Gastrocnemius medialis (tissue), 4 donors: ENCODE measurements at places on chromosomes 5 and 9.
A peak's percentile ranks its signal among the peaks of the same experiment; 100 is the strongest.

DNA sequence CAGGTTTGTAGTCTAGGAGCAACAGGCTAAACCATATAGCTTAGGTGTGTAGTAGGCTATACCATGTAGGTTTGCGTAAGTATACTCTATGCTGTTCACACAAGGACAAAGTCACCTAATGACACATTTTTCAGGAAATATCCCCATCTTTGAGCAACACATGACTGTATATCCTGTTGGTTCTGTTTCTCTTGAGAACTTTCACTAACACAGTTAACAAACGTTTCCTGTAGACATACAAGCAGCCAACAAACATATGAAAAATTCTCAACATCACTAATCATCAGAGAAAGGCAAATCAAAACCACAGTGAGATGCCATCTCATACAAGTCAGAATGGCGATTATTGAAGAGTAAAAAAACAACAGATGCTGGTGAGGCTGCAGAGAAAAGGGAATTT is 68.2 kb downstream of the NR2F1-AS1 start:
- no peak for DNase-seq
- H3K27me3 ChIP-seq: no peaks in the 10 kb centered on the region
- no peaks in the 10 kb centered on the region for H3K36me3 ChIP-seq
- no peak overlapping the region for H3K4me3 ChIP-seq
- no peak overlapping the region for H3K27ac ChIP-seq

- no peaks in the 10 kb centered on the region for H3K36me3 ChIP-seq
- H3K27me3 ChIP-seq: no peaks in the 10 kb centered on the region
- DNase-seq: no peak
- no peak overlapping the region for H3K27ac ChIP-seq
These were observed 16.8 kb downstream of the KLF4 start for GRCh38 chr9:107472581-107473340.

DNA sequence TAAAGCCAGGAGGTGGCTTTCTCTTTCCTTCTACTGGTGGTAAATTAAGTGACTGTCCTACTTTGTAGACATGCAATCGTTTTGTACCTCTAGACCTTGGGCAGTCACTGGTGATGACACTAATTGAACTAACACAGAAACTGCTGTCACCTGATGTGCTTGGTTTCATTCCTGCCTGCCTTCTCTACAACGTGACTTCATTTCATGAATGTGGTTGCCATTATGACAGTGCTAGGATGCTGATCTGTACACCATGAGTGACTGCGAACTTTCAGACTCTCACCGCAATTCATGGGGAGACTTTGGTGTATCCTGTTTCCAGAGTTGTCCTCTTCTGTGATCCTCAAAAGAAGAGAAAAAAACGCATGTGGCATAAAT is 47.5 kb downstream of the UBE2QL1 start:
- H3K27ac ChIP-seq: peak overlapping the region; percentile 21
- no peaks in the 10 kb centered on the region for H3K27me3 ChIP-seq
- DNase-seq: no peak
- H3K36me3 ChIP-seq: peaks cover 13% of the 10 kb centered on the region
- no peaks in the 10 kb centered on the region for H3K4me1 ChIP-seq

DNA sequence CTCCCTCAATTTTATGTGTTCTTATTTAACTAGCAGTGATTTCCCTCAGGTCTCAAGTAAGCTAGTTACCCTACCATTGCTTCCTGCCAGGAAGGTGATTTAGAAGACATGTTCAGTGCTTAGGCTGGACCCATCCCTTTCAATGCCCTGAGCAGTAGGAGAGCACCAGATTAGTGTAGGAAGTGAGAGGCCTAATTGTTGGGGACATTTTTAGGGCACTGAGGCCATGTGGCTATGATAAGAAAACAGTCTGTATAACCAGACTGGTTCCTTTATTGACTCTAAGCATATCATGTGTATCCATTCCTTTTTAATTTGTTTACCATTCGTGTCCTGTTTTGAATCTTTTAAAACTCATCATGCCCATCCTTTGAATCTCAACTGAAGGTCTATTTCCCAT is 312.3 kb upstream of the PRR16 start:
- no peak overlapping the region for H3K27ac ChIP-seq
- H3K27me3 ChIP-seq: no peaks in the 10 kb centered on the region
- H3K36me3 ChIP-seq: no peaks in the 10 kb centered on the region
- H3K4me1 ChIP-seq: no peaks in the 10 kb centered on the region

DNA sequence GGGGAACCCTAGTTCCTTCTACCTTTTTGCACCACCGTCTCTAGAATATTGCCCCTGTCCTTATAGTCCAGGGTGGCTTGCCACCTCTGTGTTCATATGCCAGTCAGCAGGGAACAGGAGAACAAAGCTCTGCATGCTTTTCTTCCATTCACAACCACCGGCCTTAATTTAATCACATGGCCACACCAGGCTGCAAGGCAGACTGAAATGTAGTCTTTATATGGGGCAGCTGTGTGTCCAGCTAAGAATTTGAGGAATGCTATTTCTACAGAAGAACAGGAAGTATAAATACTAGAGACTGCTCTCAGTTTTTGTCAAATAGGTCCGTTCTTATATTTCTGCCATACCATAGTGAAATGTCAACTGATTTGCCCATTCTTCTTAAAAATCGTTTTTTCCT is 5.8 kb downstream of the C5orf22 start:
- H3K36me3 ChIP-seq: no peaks in the 10 kb centered on the region
- no peak overlapping the region for H3K4me3 ChIP-seq
- peaks cover 11% of the 10 kb centered on the region for H3K4me1 ChIP-seq
- DNase-seq: no peak

DNA sequence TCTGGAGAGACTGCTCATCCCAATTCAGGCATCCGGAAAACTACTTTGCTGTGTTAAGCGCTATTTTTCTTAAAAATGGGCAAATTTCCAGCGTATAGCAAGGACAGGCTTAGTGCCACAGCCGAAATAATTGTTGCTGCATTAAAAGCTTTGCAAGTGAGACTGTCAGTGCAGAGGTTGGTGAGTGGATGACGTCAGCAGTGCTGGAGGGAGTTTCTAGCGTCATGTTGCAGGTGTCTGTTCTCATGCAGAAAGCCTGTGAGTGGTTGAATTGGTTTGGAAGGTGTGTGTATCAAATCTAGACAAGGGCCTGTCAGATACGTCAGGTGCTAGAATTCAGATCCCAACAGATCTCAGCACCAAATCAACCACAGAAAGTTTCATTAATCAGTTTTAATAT is 204.4 kb downstream of the TRIO start:
- no peaks in the 10 kb centered on the region for H3K4me1 ChIP-seq
- H3K27ac ChIP-seq: no peak overlapping the region
- H3K36me3 ChIP-seq: no peaks in the 10 kb centered on the region

DNA sequence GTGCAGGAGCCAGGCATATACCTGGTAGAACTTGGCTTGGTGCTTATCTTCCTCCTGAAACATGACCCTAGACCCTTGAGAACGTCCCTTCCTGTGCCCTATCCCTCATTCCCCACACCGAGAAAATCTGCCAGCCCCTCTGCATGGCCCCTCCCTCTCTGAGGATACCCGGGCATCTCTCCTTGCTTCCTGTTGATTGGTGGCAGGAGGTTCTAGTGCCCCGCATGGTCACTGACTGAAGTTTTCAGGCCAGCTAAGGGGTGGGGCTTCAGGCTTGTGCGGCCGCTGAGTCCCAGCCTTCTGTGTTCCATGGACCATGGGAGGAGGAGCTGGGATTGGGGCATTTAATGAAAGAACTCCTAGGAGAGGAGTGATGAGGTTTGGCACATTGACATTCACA is 22.8 kb downstream of the IGIP start:
- no peak overlapping the region for H3K27ac ChIP-seq
- H3K4me1 ChIP-seq: peaks cover 7% of the 10 kb centered on the region
- H3K4me3 ChIP-seq: no peak overlapping the region
- H3K27me3 ChIP-seq: no peaks in the 10 kb centered on the region
- H3K36me3 ChIP-seq: no peaks in the 10 kb centered on the region

GRCh38 chr9:36991516-36992134 is 42.4 kb downstream of the PAX5 start:
- H3K27ac ChIP-seq: no peak overlapping the region
- no peaks in the 10 kb centered on the region for H3K36me3 ChIP-seq
- peaks cover 45% of the 10 kb centered on the region for H3K27me3 ChIP-seq
- no peak for DNase-seq

GRCh38 chr5:61332851-61333320 is 828 bp downstream of the ZSWIM6 start:
- H3K36me3 ChIP-seq: no peaks in the 10 kb centered on the region
- H3K27ac ChIP-seq: peak overlapping the region; percentile 80
- peak; percentile 34 for DNase-seq
- H3K4me1 ChIP-seq: peaks cover 14% of the 10 kb centered on the region

- peaks cover 2% of the 10 kb centered on the region for H3K4me1 ChIP-seq
- no peaks in the 10 kb centered on the region for H3K27me3 ChIP-seq
- no peak overlapping the region for H3K27ac ChIP-seq
- H3K4me3 ChIP-seq: no peak overlapping the region
These were observed 5.7 kb downstream of the MEGF10 start for GRCh38 chr5:127296321-127296720.

DNA sequence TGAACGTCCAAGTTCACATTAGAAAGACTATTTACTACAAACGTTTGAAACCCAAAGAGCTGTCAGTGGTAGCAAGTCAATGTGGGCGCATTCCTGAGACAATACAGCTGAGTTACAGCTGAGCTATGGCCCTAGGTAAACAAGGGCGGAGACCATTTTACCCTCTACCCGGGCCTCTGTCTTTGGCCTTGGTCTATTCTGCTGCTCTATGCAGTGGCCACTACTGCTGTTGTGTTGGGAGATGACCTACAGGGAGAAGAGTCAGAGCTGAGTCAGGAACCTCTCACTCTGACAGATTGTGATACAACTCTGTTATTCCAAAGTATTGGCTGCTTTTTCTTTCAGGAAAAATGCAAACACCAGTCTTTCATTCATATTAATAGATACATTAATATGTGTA is 700.6 kb downstream of the SEMA5A start:
- no peaks in the 10 kb centered on the region for H3K27me3 ChIP-seq
- no peaks in the 10 kb centered on the region for H3K4me1 ChIP-seq
- no peaks in the 10 kb centered on the region for H3K36me3 ChIP-seq
- H3K4me3 ChIP-seq: no peak overlapping the region
- H3K27ac ChIP-seq: no peak overlapping the region

- peak; percentile 82 for DNase-seq
- H3K4me1 ChIP-seq: peaks cover 13% of the 10 kb centered on the region
- H3K4me3 ChIP-seq: peak within 1 kb of the TSS; percentile 67
- peaks cover 4% of the 10 kb centered on the region for H3K36me3 ChIP-seq
These were observed at the start of gene MSX2 for GRCh38 chr5:174724484-174725260. Gene MSX2, plus strand, starts transcription at chr5:174724582. Its CDS starts 78 bp downstream, at chr5:174724660.

DNA sequence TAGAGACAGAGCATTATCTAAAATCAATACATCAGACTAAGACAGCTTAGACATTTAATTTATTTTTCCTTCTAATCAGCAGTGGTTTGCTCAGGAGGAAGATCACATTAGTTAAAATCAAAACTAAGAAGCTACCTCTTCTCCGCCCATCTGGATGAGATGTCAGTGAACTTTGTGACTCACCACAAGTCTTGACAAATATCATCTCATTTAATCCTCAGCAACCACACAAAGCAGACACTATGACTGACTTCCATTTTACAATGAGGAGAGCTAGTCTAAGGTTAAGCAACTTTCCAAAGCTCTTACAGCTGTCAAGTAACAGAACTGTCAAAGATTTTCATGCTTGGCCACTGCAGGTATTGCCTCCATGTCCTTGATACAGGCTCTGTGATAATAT is 289.5 kb downstream of the DEPDC1B start:
- no peaks in the 10 kb centered on the region for H3K36me3 ChIP-seq
- no peak for DNase-seq
- H3K27me3 ChIP-seq: no peaks in the 10 kb centered on the region

- no peak overlapping the region for H3K4me3 ChIP-seq
- no peak overlapping the region for H3K27ac ChIP-seq
- H3K27me3 ChIP-seq: no peaks in the 10 kb centered on the region
- H3K4me1 ChIP-seq: no peaks in the 10 kb centered on the region
- no peaks in the 10 kb centered on the region for H3K36me3 ChIP-seq
These were observed 51.9 kb upstream of the IQGAP2 start for GRCh38 chr5:76351176-76351575.

- H3K27me3 ChIP-seq: no peaks in the 10 kb centered on the region
- H3K4me3 ChIP-seq: no peak overlapping the region
- H3K4me1 ChIP-seq: peaks cover 4% of the 10 kb centered on the region
- DNase-seq: no peak
- H3K36me3 ChIP-seq: no peaks in the 10 kb centered on the region
These were observed 5.0 kb upstream of the SLC34A1 start for GRCh38 chr5:177378884-177379883.

DNA sequence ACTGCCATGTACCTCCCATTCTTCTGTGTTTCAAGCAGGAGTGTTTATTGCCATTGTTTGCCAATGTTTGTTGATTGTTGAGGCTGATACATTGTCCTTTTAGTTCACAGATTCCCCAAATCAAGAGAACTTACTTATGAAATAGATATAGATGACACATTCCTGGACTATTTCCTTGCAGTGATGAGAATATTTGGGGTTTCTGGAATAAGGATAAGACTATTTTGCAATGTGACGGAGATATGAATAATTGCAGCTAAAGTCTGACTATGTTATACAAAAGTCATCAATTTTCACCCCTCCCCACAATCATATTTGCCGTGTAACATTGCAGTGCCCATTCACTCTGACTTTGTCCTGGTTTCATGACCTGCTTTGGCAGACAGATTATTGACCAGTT is 460.8 kb downstream of the CDH10 start:
- DNase-seq: no peak
- H3K4me3 ChIP-seq: no peak overlapping the region
- no peak overlapping the region for H3K27ac ChIP-seq
- no peaks in the 10 kb centered on the region for H3K36me3 ChIP-seq
- H3K4me1 ChIP-seq: no peaks in the 10 kb centered on the region

- DNase-seq: no peak
- no peaks in the 10 kb centered on the region for H3K4me1 ChIP-seq
- no peak overlapping the region for H3K27ac ChIP-seq
- H3K27me3 ChIP-seq: no peaks in the 10 kb centered on the region
These were observed 48.0 kb downstream of the RAB14 start for GRCh38 chr9:121153642-121154041.

GRCh38 chr5:9534881-9535517 is 10.9 kb downstream of the SEMA5A start:
- H3K27ac ChIP-seq: no peak overlapping the region
- no peak for DNase-seq
- no peaks in the 10 kb centered on the region for H3K36me3 ChIP-seq
- H3K27me3 ChIP-seq: no peaks in the 10 kb centered on the region
- H3K4me3 ChIP-seq: no peak overlapping the region
